Adrenal gland (tissue), 19 donors: ENCODE measurements at places on chromosomes 2 and 18.

DNA sequence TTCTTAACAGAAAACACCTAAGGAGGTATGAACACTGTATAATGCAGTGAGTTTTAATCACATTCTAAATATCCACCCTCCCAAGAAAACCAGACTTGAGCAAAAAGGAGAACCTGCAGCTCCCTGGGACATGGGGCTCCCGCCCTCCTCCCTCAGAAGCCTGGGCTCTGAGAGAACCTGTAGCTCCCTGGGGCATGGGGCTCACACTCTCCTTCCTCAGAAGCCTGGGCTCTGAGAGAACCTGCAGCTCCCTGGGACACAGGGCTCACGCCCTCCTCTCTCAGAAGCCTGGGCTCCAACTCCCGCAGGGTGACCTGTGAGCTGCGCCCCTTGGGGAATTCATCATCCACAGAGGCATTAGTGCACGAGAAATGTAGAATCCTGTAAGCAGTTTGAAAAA is 222.9 kb downstream of the SNTG2 start:
- H3K4me1 ChIP-seq = no peaks in the 10 kb centered on the region
- DNase-seq = no peak
- H3K36me3 ChIP-seq = no peaks in the 10 kb centered on the region
- H3K27ac ChIP-seq = no peak overlapping the region

DNA sequence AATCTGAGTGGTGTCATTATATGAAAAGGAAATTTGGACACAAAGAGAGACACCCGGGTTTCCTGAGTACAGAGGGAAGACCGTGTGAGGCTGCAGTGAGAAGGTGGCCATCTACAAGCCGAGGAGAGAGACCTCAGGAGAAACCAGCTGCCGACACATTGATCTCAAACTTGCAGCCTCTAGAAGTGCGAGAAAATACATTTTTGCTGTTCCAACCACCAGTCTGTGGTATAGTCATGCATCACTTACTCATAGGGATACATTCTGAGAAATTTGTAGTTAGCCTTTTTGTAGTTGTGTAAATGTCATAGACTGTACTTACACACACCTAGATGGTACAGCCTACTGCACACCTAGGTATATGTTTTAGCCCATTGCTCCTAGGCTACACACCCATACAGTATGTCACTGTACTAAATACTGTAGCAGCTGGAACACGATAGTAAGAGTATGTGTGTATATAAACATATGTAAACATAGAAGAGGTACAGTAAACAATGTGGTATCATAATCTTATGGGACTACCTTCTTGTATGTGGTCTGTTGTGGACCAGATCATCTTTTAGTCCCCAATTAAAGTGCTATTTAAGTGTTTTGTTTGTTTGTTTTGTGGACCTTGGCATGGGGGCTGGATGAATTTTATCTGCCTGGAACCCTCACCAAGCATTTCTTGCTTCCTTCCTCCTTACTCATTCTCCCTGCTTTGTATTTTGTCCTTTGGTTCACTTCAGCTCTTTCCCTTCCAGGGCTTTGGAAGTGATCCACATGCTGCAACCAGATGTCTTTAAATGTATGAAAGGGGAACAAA is 38.3 kb upstream of the SESTD1 start:
- no peaks in the 10 kb centered on the region for H3K36me3 ChIP-seq
- H3K4me3 ChIP-seq = no peak overlapping the region
- no peak for DNase-seq
- H3K27me3 ChIP-seq = no peaks in the 10 kb centered on the region
- H3K27ac ChIP-seq = no peak overlapping the region

DNA sequence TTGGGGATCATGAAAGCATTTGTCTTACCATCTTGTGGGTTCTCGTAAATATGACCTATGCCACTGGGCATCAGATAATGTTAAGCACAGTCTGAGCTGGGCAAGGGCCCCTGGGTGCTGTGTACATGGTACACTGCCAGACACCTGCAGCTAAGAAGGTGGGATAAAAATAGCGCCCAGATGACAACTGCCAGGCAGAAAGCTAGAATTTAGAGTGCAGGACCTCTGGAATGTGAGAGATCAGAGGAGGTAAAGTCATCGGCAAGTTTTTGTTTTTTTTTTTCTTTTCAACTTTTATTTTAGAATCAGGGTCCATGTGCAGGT is 53.8 kb upstream of the CYRIA start:
- no peak for DNase-seq
- H3K4me1 ChIP-seq = no peaks in the 10 kb centered on the region
- H3K36me3 ChIP-seq = no peaks in the 10 kb centered on the region
- H3K27me3 ChIP-seq = no peaks in the 10 kb centered on the region

DNA sequence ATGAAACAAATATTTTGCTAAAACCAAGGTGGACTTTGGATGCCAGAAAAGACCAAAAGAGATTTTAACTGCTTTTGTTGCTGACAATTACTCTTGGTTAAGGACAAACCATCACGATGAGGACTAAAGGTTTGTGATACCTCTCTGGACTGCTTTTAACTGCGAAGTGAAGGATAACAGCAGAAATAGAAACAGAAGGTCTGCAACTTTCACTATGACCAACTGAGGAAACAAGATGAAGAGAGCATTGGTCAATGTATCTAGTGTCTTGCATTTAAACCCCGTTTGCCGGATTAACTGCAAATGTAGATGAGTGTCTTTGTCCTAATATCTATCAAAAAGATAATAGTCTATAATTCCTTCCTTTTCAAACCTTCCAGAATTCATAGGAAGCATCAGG is 541.7 kb downstream of the ERBB4 start:
- no peak overlapping the region for H3K27ac ChIP-seq
- H3K4me3 ChIP-seq = no peak overlapping the region
- H3K36me3 ChIP-seq = no peaks in the 10 kb centered on the region
- no peaks in the 10 kb centered on the region for H3K4me1 ChIP-seq
- no peak for DNase-seq
- H3K27me3 ChIP-seq = no peaks in the 10 kb centered on the region

DNA sequence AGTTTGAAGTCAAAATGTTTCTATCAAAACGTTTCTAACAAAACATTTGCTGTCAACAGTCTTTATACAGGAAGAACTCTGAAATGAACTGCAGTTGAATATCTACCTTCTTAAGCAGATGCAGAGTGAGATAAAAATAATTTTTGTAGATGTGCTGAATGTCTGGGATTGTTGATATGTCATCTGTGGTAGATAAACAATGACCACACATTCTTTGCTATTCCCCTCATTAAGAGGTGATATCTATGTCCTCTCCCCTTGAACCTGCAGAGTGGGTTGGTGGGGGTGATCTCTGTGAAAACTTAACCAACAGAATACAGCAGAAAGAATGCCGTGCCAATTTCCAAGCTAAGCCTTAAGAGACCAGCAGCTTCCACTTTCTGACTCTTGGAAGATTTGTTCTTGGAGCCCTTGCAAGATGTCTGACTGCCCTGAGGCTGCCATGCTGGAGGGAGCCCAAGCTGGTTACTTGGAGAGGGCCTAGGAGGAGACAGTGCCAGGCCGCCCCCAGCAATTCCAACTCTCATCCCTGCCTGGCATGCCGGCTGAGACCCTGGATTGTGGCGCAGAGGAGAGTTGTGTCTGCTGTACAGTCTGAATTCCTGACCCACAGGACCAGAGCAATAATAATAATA is 80.8 kb downstream of the COLEC12 start:
- no peak for DNase-seq
- H3K4me3 ChIP-seq = no peak overlapping the region
- no peak overlapping the region for H3K27ac ChIP-seq
- no peaks in the 10 kb centered on the region for H3K36me3 ChIP-seq
- no peaks in the 10 kb centered on the region for H3K4me1 ChIP-seq
